ENCODE measurements at places on chromosomes 3 and 15.

GRCh38 chr15:66178531-66178910, 75.0 kb downstream of the MEGF11 start:
- DNase-seq, result no peak

DNA sequence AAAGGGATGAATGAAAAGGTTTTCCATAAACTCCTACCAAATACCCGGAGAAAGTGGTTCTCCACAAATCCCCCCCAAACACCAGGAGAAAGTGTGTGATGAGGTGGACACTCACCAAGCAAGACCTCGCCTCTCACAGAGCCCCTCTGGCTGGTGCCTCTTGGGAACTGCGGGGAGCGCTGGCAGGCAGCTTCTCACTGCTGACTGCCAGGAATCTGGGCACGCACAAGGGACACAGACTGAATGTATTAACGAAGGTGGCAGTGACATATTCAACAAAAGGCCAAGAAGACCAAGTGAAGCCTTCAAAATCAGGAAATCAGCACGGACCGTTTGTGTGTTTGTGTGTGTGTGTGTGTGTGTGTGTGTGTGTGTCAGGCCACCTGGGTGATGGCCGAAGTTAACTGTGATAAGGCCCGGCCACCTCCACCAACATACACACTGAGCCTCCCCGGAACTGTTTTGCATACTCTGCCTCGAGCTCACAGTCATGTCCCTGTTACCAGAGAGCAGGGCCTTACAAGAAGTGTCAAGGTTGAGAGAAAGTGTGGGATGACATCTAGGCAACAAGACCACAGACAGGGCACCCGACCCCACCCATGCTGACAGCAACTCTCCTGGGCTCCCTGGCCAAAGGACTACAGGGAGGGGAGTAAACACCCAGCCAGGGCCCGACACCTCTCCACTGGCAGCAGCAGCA, 18.0 kb downstream of the ATP10A start:
- DNase-seq, result no peak

DNA sequence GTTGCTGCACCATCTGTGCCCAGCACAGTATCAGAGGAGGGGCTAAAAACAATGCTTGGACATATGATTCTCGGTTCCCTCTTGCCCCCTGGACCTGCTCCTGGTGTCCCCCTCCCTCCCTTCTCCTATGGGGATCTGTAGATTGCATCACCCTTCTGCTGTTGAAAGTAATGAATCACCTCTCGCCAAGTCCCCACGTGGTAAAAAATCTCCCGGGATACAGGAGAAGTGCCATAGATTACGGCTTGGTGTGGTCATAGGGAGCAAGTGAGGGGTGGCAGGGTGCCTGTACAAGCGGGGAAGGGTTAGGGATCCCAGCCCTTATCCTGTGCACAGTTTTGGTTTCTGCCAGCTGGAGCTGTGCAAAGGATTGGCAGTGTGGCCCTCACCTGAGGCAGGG, 37.7 kb downstream of the AMOTL2 start:
- DNase-seq, result peak; percentile 57

DNA sequence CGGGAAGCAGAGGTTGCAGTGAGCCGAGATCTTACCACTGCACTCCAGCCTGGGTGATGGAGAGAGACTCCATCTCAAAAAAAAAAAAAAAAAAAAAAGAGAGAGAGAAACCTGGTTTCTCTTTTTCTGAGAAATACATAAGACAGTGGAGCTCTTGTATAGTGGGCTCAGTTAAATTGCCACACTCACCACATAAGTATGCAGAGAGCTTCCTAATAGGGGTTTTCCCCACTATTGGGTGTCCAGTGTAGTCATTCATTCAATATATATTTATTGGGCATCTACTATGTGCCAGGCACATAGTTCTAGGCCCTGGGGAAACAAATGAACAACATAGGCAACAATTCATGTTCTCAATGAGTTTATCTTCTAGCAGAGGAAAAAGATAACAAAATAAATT, 48.9 kb upstream of the FMN1 start:
- peak; percentile 43 for DNase-seq

DNA sequence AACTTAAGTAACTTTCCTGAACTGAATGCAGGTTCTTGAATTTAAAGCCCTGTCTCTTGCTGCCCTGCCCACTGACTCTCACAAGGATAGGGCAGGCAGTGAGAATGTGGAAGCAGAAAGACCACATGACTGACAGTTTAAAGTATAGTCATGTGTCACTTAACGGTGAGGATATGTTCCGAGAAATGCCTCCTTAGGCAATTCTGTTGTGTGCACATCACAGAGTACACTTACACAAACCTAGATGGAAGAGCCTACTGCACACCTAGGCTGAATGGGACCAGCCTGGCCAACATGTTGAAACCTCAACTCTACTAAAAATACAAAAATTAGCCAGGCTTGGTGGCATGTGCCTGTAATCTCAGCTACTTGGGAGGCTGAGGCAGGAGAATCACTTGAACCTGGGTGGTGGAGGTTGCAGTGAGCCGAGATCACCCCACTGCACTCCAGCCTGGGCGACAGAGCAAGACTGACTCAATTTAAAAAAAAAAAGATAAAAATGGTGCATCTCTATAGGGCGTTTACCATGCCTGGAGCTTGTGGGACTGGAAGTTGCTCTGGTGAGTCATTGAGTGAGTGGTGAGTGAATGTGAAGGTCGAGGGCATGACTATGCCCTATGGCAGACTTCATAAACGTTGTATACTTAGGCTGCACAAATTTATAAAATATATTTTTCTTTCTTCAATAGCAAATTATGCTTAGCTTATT, 18.9 kb upstream of the COPG1 start:
- DNase-seq, result peak; percentile 76

DNA sequence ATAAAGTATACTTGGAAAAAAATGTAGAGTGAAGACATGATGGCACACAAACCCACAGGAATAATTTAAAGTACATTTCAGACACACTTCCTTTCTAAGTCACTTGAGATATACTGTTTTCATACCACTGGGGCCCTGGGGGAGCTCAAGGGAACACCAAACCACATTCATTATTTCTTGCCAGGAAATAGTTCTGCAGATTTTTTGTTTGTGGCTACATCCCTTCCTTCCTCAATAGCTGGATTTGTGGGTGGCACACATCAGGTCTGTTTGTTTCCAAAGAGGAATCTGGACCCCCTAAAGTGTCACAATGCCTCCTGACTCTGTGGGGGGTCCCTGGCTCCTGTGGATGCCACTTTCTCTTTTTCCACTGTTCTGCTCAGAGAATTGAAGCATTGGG, 153.5 kb upstream of the COL8A1 start:
- no peak for DNase-seq

DNA sequence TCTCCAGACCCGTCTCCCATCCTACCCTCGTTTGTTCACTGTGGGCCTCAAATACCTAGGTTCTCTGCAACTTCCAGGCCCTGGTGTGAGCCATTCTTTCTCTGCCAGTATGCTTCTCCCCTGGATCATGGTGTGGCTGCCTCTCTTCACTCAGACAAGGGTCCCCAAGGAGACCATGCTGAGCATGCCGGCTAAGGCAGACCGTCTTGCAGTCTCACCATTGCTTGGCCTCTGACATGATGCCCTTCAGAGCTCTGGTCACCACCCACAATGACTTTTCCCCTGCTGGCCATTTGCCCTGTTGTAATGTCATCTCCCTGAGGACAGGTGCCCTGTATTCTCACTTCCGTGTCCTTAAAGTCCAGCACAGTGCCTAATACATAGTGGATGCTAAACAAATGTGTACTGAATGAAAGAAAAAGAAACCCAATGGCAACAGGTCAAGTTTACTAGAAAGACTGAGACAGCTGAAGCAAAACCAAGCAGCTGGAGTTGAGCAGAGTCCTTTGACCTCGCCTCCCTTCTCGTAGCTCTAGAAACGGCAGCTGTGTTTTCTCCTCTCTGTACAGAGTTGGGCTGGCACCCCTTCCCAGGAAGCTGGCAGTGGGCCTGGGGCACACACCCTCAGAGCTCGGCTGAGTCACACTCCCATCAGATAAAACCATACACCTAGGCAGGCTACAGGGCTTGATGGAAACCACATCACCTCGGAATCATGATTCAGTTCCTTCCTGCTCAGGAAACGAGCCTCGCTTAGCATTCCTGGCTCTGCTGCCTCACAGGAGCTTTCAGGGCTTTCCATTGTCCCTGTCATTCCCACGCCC, 8.6 kb downstream of the TLR9 start:
- peak; percentile 92 for DNase-seq

DNA sequence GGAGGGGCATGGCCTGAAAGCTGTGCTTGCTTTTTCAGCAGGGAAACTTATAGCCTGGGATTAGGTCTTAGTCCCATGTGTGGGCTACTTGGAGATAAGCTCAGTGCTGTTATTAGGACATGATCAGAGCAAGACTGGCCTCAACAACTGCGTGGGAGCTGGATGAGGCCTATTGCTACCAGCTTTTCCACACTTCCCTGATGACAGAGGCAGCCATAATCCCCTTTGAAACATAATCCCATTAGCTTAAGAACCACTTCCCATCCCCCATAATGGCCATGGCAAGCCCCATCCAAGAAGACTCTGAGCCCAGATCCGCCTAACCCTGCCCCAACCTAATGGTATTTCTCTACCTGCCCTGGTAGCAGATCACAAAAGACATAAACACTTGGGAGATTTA, 26.6 kb upstream of the GK5 start:
- no peak for DNase-seq

GRCh38 chr3:71441217-71441924, 142.2 kb downstream of the FOXP1 start:
- DNase-seq, result no peak

DNA sequence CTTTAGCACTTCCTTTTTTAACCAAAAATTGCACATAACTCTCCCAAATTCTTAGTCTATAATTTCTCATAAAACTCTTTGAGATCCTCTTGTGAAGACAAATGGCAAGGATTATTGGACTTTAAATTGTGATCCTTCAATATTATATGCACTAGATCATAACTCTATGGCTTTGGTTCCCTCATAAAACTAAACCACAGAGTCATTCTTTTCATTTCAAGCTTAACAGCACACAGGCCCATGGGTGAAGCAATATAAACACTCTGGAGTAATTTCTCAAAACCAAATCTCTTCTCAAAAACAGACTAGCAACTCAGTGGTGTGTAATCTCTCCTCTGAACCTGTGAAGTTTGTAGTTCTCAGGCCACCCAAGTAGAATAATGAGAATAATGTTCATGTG, 171.0 kb upstream of the NECTIN3 start:
- no peak for DNase-seq

- DNase-seq, result no peak
Measured at GRCh38 chr3:115624029-115624741, 875 bp downstream of the GAP43 start.

DNA sequence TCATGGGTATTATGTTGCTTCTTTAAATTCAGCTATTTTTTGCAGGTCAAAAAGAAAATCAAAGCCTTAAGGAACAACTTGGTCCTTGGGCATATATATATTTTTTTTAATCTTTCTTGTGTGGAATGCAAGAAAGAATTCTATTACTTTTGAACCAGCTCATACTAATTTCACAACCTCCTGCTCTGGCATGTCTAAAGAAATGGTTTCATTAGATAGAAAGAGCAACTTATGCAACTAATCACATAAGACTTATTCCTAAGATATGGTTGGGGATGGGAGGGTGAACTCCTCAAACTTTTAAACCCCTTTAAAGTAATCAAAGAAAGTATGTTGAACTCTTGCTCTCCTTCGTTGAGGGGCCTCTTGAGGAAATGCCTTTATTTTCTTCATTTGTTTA, 114.9 kb downstream of the GMNC start:
- no peak for DNase-seq

- DNase-seq, result peak; percentile 10
Measured at GRCh38 chr3:132788301-132788671, 66.1 kb upstream of the NPHP3 start.

DNA sequence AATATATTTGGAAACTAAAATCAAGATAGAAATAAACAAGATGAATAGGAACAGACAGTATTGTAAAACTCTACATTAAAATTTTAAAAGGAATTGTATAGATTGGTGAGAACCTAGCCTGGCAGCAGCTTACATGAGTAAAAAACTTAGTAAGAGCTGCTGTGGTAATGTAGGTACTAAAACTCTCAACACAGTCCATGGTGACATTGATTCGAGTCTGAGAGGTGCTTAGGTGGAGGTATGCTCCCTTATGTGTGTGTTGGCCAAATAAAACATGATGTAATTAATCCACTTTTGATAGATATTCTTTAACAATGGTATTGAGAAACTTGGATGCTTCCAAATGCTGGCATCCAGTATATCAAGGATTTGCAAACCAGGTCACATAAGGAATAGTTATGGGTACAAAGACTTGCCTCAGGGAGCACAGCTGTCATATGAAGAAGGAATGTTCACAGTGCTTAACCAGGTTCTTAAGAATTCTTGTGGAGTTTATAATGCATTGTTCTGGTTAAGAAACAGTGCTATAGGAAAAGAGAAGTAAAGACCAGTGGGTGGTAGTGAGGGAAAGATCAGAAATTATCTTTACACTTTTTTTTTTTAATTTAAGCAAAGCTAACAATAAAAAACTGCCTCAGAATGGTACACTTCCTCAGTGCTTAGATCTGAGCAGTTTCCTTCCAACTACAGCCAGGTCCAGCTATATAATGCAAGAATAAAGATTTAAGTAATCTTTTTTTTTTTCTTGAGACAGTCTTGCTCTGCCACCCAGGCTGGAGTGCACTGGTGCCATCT, 24.6 kb upstream of the IL20RB start:
- DNase-seq, result no peak

DNA sequence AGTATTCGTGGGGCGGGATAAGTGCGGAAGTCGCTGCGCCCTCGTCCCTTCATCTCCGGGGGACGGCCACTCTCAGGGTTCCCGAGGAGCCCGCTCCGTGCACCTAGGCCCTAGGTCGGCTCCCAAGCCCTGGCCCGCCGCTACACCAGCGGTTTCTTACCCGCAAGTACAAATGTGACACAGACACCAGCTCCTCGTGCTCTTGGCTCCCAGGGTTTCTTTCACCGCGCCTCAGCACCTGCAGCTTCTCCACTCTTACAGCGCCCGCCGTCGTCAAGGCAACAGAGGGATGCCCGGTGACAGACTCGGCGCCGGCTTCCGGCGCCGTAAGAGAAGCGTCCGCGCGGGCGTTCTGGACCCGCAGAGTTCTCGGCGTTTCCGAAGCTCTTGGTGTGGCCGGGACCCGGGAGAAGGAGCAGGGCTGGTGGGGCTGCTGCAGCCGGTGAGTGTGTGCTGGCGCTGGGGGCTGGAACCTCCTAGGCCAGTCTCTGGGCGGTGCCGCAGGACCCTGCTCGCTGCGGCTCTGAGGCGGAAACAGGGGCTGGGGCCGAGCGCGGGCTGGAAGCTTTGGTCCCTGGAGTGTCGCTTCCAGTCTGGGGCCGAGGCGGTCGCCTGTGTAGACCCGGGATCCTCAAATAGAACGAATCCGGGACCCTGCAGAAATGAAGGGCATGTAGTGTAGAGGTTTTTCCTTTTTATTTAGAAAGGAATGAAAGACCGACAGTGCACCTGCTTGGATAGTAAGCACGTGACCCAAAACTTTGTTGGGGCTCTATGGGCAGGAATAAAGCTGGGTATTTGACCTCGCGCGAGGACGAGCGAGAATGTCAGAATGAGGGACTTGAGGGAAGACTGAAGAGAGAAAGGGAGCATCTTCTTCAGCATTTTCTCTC, 155.4 kb upstream of the GOLGA6L4 start:
- DNase-seq, result peak; percentile 5

Data from RWPE1 (cell line).